Right cardiac atrium (tissue), 5 donors: ENCODE measurements at places on chromosomes 5 and 9.

GRCh38 chr5:56814361-56814962 lies 887 bp upstream of the MAP3K1 start:
- peak; percentile 80 for DNase-seq

GRCh38 chr5:154397652-154398406 lies 48.0 kb upstream of the SAP30L start:
- DNase-seq, result no peak

GRCh38 chr5:143083006-143083405 lies 312.8 kb downstream of the ARHGAP26 start:
- no peak for DNase-seq

DNA sequence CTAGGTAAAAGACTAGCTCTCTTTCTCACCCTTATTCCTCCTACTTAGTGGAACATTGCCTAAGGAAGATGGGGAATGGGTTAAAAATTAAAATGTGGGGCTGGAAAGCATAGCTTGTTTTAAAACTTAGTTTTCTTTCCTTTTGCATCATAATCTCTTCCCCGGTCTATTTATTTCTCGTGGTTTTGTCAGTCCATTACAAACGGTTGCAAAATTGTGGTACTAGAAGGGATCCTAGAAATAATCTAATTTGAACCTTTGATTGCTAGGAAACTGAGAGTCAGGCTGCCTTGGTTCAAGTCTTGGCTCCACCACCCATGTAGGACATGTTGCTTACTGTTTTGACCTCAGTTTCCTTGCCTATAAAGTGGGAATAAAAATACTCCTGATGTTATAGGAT lies 1.3 kb downstream of the IL31RA start:
- DNase-seq, result no peak

DNA sequence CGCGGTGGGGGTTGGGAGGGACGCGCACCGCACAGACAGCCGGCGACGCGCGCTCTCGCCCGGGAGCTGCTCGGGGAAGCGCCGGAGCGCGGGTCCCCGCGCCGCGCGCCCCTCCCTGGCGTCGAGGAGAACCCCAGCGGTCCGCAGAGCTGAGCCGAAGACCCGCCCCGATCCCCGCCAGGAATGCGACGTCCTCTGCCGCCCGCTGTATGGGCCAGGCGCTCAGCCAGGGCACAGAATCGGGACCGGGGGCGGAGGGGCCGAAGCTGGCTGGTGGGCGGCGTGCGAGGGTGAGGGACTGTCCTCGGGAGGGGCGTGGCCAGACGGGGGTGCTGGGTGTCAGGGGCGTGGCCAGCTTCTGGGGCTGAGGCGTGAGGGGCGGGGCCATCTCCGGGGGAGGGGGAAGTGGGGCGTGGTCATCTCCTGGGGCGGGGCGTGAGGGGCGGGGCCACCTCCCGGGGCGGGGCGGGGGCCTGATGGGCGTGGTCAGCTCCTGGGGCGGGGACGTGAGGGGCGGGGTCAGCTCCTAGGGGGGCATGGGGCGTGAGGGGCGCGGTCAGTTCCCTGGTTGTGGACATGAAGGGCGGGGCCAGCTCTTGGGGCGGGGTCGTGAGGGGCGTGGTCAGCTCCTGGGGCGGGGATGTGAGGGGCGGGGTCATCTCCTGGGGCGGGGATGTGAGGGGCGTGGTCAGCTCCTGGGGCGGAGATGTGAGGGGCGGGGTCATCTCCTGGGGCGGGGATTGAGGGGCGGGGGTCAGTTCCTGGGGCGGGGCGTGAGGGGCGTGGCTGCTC lies 965 bp downstream of the PTGDS start:
- peak; percentile 96 for DNase-seq

DNA sequence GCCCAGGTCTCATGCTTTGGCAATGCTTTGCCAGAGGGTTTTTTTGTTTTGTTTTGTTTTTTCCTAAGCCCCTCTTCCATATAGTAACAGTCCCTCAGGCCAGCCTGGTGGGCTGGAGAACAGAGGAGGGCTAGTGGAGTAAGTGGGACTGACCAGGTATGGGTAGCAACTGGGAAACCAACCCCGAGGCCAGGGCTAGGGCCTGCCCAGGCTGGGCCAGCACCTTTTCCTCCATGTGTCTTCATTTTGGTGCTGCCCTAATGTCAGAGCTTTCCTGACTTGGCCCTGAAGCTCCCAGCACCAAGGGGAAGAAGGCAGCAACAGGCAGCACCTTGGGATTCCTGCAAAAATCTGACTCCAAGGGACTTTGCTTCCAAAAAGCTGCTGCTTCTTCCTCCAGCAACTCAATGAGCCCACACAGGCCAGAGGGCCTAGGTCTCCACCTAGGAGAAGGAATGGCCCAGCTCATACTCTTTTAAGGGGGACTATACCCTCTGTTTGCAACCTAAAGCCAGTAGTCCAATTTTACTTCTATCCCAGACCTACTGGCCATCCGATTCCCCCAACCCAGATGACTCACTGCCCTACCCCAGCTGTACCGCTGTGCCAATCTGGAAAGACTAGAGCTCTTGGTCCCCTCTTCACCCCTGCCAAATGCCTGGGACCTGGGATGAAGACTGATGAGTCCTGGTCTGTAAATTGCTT lies 105.1 kb downstream of the PSD2 start:
- no peak for DNase-seq

DNA sequence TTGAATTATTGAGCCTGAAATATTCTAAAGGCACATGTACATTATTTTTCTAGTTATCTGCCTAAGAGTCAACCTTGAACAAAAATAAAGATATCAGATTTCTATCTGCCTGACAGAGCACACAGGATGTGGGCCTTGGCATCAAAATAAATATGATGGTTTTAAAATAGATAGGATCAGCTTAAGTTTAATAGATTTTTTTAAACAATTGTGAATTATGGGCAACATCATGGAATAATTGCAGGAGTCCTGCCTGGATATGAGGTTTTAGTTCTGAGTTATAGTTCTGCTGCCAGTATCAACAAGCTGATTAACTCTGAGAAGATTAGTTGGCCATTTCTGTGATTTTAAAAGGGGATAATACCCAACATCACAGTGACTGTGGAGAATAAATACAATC lies 107.0 kb upstream of the PCA3 start:
- no peak for DNase-seq

- DNase-seq, result no peak
Observed at GRCh38 chr5:90153031-90153430, 256.5 kb downstream of the CETN3 start.

- DNase-seq, result no peak
Observed at GRCh38 chr9:16597136-16597535, 273.3 kb downstream of the BNC2 start.

- no peak for DNase-seq
Observed at GRCh38 chr5:78605611-78606010, 43.0 kb downstream of the LHFPL2 start.

DNA sequence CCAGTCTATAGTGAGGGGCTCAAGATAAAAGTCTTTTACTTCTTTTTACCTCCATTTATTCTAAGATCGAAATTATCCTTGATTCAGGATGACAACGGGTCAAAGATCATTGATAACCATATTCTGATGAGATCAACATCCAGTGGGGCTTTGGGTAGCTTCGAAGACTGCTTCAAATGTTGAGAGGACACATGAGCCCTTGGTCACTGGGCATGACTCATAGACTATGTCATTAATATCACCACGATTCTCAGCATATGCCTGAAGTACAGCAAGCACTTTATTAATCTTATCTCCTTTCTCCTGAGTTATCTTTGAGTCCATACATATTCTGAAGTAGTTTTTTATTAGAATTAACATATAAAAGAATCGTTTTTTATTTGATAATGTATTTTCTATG lies 117.1 kb upstream of the DAB2 start:
- no peak for DNase-seq

DNA sequence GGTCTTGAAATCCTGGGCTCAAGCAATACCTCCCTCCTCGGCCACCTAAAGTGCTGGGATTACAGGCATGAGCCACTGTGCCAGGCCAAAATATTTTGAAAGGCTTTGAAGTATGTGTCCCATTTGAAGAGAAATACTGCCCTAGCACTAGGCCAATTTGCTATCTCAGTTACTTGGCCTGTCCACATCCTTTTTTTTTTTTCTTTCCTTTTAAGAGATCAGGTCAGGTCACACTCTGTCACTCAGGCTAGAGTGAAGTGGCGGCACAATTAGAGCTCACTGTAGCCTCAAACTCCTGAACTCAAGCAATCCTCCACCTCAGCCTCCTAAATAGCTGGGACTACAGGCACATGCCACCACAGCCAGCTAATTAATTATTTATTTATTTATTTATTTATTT lies 84.2 kb downstream of the NR6A1 start:
- DNase-seq, result no peak

- DNase-seq, result no peak
Observed at GRCh38 chr5:151451626-151452520, 4.5 kb downstream of the SLC36A1 start.

DNA sequence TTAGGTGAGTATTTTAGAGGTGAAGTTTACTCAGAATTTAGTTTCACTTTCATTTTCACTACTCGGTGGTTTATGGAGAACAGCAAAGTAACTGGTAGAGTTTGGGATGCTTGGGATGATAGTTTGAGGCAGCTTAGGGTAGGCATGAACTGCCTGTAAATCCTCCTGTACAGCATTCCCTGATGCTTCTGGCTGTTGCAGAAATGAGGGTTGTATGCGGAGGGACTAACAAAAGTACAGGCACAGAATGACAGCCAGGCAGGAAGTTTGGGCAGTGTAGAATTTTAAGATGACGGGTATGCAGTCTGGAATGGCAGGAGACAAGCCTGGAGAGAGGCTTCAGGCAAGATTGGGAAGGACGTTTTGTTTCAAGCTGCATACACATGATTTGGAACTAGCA lies 48.0 kb upstream of the FAM120AOS start:
- DNase-seq, result no peak

DNA sequence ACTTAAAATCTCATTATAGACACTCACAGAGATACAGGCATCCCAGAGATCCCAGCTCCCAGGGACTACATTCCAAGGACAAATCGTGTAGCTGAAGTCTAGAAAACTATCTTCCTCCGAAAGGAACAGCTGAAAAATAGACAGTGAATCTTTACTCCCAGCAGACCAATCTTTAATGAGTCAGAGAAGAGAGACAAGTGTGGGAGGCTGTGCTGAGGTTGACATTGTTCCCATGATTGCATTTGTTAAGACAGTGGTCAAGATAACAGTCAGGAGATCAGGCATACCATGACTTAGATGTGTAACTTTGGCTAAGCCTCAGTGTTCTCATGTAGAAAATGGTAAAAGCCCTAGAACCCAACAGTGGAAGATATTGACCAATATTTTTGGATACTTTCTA lies 120.7 kb downstream of the PAPPA start:
- DNase-seq, result no peak

DNA sequence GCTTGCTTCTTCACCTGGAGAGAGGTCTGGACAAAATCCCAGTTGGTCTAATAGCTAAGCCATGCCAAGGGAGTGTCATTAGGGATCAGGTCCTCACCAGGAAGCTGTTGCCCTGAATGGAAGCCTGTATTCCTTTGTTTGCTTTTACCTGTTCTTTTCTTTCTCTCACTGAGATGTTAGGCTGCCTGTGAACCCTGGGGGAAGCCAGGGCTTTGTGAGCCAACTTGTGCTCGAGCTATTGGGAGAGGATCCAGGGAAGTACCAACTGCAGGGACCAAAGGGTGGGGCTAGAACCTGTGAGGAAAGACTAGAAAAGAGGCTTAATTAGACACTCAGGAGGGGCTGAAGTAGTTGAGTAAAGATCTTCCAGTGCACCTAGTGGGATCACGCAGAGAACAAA lies 451.2 kb upstream of the TLE4 start:
- DNase-seq, result no peak

GRCh38 chr5:10634050-10634449 lies 70.2 kb downstream of the ANKRD33B start:
- DNase-seq, result no peak

DNA sequence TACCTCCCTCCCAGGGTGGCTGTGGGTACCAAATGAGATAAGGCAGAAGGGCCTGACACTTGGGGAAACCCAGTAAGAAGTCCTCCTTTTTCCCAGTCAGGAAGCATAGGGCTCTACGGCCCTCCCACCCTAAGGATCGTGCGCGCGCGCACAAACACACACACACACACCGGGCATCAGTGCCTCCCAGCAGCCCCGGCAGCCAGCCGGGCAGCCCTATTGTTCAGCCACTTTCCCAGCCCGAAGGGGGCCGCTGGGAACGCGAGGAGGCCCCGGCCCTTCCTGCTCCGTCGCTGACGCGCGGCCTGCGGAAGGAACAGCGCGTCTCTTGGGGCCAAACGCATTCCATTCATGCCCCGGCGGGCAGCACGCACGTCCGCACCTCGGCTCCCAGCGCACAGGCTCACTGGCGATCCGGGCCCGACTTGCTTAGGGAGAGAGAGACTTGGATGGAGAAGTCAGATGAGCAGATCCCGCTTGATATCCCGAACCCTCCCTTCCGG lies 22.6 kb downstream of the DUSP1 start:
- peak; percentile 93 for DNase-seq

DNA sequence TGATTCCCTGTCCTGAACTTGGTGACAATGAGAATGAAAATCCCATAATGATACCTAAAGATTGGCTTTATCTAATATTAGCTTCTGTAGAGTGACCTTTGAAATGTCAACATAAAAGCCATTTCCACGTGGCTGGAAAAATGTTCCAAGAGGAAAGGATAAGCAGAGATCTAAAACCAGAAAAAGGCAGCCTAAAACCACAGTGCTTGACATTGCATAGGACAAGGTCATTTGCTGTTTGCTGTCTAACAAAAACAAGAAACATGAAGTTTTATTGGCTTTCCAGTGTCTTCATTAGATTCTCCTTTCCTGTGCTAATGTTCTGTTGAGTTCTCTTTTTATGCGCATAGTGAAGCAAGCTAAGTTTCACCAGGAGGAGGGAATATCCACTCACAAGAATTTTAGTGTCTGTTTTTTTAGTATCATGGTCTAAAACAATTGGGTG lies 44.6 kb downstream of the CPEB4 start:
- no peak for DNase-seq

DNA sequence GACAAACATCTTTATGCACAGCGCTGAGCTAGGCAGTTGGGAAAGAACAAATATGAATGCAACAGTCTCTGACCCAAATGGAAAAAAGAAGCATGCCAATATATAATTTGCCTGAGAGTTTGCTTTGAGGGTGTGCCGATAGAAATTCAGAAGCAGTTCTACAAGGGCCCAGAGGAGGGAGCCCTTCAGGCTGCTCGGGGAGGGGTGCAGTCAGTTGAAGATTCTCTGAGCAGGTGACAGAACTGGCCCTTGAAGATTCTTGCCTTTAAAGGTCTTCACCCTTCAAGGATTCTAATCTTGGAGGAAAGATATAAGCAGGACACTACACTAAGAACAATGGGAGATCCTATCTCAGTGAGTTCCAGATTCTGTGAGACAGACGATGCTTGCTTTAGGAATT lies 3.7 kb upstream of the PAPPA start:
- no peak for DNase-seq

DNA sequence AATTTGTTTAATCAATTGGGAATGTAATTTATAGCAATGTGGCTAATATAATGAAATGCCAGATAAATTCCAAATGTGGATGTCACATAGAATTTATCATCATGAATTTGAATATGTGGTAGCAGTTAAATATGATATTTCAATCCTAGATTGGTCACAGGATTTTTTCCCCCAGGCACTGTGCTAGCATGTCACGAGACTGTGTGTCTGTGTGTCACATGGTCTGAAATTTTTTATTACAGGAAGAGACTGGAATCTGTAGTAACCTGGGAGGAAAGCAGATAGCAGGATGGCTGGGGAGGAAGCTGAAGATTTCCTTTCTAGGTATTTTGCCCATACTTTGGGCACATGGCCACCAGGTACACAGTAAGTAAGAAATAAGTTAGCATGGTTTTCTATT lies 35.4 kb upstream of the MSH3 start:
- no peak for DNase-seq

GRCh38 chr9:22203371-22204138 lies 194.4 kb upstream of the CDKN2B start:
- DNase-seq, result no peak

- peak; percentile 71 for DNase-seq
Observed at GRCh38 chr9:89605465-89606048, 745 bp downstream of the GADD45G start.
